ENCODE measurements at places on chromosomes 5 and 9.

DNA sequence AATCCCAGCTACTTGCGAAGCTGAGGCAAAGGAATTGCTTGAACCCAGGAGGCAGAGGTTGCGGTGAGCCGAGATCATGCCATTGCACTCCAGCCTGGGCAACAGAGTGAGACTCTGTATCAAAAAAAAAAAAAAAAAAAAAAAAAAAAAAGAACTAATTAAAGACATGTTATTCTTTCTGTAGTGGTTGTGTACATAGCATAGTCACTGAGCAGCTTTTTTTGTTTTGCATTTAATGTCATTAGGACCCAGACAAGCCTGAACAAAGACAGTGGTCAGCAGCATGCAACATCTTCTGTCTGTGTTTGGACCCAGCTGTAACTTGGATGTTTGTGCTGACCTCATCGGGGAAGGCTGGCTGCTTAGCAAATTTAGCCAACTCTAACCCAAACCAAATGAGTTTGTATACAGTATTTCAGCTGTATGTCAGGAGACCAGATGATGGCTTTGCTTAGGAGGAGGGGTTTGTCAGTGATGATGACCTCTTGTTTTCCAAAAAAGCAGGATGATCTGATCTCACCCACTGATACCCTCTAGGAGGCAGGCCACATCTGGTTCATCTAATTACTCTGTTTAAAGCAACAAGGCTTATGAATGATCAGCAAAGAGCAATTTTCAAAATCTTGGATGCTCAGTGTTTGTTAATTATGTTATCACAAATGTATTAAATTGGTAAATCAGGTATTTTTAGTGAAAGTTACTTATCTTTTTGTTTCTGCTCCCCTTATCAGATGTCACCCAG lies 39.5 kb downstream of the SNCAIP start:
- no peak for DNase-seq

DNA sequence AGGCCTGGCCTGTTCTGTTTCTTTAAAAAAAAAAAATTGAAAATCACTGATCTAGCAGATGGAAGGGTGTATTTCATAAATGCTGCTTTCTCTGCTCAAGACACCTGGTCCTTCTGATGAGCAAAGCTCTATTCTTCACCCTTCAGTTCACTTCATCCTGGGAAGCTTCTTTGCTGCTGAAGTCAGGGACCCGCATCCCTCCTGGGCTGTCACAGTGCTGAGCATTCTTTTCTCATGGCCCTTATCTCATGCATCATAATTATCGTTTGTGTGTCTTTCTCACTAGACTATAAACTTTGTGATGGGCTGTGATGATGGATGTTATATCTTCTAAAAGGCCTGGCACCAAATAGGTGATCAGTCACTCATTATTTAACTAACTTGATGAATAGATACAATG lies 461.0 kb downstream of the GADD45G start:
- no peak for DNase-seq

- DNase-seq: no peak
Observed at GRCh38 chr5:58544926-58545325, 37.9 kb upstream of the RAB3C start.

GRCh38 chr5:55985181-55985580 lies 9.6 kb downstream of the IL6ST start:
- DNase-seq: no peak

DNA sequence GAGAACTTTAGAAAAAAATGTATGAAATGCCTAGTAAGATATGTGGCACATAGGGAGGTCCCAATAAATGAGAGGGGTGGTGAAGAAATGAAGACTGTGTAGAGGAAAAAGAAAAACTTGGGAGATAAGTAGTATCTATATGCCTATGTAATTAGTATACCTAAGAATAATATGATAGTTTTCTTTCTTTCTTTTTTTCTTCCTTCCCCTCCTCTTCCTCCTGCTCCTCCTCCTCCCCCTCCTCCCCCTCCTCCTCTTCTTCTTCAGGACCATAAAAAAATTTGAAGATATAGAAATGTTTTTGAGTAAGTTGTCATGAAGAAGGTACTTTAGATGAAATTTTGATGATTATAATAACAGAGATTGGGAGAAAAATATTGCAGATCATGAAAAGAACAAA lies 857.4 kb downstream of the MAT2B start:
- no peak for DNase-seq

DNA sequence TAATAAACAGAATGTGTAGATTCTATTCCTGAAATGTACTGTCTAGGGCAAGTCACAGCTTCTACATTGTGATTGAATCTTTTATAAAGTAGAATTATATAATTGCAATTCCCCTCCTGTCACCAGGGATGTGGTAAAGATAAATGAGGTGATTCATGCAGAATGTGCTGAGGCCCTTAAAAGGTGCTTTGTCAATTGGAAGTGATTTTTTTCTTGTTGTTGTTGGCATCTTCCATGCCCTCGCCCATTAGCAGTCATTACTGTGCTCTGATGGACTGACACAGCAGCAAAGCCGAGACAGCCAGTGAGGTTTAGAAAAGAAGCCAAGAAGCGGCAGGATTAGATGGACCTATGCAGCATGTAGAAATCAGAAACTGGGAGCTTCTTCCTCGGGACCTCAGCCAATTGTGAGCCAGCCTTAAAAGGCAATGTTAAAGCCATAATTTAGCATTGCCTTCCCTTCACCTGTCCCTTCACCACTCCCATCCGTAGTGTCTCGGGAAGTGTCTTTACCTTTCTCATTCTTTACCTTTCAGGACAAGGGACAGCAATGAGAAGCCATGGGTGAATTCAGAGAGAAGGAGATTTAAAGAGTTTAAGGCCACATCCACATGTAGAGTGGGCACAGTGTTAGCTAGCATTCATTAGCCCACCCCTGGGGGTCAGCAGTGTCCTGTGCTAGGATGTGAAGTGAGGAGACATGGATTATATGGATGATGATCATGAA lies 257.8 kb downstream of the PLK2 start:
- no peak for DNase-seq

DNA sequence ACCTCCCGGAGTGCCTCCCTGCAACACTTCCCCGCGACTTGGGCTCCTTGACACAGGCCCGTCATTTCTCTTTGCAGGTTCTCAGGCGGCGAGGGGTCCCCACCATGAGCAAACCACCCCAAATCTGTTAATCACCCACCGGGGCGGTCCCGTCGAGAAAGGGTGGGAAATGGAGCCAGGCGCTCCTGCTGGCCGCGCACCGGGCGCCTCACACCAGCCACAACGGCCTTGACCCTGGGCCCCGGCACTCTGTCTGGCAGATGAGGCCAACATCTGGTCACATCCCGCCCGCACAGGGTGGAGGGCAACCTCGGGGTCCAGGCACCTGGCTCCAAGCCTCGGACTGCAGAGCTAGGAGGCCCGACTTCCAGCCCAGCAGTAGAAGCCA lies 776 bp upstream of the TERT start:
- no peak for DNase-seq

DNA sequence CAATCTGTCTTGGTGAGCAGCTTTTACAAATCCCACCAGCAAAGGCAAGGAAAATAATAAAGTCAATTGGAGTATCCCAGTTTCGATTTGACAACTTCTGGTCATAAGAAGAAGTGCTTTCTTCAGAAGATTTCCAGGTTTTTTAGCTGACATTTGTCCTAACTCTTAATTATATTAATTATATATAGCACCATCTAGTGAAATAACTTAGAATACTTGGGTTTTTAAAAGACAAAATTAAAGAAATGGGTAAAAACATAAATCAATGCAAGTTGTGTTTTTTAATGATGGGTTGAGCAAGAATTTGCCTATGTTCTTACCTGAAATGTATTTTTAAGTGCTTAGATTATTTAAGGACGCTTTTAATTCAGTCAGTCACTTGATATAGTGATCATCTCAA lies 421.8 kb downstream of the ACTL7B start:
- DNase-seq: no peak

DNA sequence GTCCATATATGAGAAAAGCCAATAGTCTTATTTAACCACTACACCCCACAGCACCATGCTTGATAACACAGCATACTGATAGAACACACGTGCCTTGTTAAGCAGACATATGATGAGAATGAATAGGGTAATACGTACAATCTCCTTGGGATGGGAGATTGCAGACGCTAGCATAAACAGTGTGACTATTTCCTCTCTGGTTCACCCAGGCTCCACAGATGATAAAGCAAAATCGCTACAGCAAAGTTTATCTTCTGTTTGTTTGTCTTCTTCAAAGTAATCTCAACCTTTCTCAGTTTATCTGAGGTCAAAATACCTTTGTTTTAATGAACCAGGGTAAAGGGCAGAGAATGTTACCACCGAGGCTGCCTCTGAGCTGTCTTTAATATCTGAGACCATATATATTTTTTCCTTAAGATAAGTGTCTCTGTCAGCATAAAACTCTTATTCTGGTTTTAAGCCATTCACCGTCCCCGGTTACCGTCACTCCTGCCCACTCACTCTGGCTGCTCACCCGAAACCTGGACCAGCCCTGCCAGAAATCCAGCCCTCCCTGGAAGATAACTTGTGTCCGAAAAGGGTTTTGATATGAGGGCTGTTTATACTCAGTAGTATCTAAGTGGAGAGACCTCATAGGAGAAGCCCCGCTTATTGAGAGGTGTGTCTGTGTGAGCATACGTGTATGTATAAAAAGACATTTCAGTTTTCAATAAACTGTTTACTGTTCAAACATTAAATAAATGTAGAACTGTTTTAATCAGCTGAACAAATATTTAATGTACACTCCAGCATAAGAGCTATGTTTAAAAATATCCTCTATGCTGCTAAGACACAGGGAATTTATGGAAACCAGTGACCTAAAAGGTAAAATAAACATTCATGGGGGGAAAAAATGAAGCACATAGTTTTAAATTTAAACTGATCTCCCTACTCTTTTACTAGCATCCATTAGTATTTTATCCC lies 465.4 kb downstream of the RASEF start:
- DNase-seq: no peak

Measured in NCI-H524 treated with DMSO at 0.1 percent for 48 hours (cell line).